Cortex of kidney (tissue), 1 donor: ENCODE measurements at places on chromosomes 12 and 14.

GRCh38 chr12:42760550-42760949, 171.0 kb upstream of the PRICKLE1 start:
- DNase-seq: no peak

GRCh38 chr14:23660290-23661226, 24.4 kb downstream of the DHRS2 start:
- DNase-seq: no peak

GRCh38 chr14:53128303-53129028, 24.7 kb downstream of the DDHD1 start:
- no peak for DNase-seq

DNA sequence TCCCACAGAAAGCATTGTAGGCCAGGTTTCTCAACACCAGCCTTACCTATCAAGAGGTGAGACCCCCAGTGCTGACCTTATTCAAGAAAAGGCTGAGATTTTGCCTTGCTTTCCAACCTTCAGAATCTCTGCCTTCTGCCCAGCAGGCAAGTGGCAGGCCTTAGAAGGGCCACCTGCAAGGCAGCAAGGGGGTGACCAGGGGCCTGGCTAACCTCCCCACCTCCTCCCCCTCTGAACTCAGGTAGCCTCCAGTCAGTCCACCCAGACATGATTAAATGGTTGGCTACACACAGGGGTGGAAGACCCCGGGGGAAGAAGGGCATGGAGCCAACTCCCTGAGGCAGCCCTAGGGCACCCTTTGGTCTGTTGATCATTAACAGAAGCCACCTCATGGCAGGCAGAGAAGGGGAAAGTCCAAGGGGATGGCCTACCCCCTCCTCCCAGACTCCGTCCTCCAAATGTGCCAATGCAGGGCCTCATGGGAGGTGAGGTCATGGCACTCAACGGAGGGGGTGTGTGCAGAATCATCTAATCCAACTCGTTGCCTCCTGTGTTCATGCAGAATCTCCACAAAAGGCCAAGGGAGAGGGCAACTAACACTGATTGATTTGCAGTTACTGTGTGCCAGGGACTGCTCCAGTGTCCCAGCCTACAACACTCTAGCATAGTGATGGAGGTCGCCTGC, 8.5 kb downstream of the ZFP36L1 start:
- DNase-seq: no peak

GRCh38 chr12:128314611-128315010, 47.6 kb downstream of the TMEM132C start:
- no peak for DNase-seq

DNA sequence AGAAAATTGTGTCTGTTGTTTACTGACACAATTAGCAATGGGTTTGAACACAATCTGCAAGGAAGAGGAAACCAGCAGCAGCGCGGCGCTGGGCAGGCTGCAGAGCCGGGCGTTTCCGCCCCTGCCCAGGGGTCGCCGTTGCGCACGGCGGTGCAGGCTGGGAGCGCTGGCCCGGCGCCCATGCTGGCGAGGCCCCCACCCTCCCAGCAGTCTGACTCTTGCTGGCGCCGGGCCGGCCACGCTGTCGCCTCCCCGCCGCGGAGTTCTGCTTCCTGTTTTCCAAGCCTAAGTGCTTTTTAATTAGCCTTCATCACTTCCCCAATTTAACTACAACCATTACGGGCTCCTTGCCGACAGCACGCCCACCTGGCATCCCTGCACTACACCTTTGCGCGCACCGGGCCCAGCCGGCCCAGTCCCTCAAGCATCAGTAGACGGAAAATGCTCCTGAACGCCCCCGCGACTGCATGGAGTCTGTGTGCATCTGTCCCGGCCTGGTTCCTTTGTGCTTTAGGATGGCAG, 212.1 kb downstream of the GXYLT1 start:
- DNase-seq: no peak

DNA sequence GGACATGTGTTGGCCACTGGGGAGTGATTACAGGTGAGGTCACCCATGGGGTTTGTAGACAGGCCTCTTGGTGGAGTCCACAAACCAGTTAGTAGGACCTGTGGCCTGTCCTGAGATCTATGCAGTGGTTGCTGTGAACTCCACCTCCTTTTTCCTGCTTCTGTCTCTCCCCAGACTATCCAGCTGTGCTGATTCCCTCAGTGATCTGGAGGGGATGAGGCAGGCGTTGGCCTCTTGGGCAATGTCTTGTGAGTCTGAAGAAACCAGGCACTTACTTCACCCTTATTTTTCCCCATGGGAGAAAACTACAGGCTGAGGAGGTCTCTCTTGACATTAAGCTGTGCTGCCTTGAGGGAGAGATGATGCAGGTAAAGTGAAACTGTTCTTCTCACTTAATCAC, 257.2 kb upstream of the PRICKLE1 start:
- DNase-seq: no peak

- DNase-seq: no peak
These were observed 56.1 kb upstream of the FUT8 start for GRCh38 chr14:65356327-65356836.

DNA sequence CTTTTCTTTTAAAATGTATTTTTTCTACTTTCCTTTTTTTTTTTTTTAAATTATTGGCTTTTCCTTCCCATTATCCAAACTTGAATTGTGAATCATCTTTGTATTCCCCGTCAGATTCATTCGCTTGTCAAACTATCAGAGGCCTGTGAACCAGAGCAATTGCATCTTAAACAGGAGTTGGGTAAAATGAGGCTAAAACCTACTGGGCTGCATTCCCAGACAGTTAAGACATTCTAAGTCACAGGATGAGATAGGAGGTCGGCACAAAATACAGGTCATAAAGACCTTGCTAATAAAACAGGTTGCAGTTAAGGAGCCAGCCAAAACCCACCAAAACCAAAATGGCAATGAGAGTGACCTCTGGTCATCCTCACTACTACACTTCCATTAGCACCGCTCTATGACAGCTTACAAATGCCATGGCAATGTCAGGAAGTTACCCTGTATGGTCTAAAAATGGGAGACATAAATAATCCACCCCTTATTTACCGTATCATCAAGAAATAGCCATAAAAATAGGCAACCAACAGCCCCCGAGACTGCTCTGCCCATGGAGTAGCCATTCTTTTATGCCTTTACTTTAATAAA, 19.9 kb downstream of the FUT8 start:
- DNase-seq: no peak

- DNase-seq: no peak
These were observed 5.5 kb downstream of the ZFP36L1 start for GRCh38 chr14:68787092-68787992.

DNA sequence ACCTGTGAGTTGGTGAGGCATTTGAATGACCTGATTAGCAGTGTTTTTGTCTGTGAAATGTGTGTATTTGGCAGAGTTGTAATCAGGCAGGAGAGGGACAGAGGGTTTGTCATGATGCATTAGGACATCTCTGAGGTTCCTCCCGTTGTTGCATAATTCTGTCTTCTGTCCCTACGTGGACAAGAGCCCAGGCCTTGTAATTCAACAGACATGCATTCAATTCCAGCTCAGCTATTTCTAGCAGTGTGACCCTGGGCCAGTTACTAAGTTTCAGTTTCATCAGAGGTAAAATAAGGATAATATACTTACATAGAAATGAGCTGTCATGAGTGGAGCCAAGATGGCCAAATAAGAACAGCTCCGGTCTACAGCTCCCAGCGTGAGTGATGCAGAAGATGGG, 208.6 kb downstream of the SLC38A4 start:
- no peak for DNase-seq

GRCh38 chr12:94829552-94829951, 173.9 kb downstream of the NDUFA12 start:
- DNase-seq: no peak

DNA sequence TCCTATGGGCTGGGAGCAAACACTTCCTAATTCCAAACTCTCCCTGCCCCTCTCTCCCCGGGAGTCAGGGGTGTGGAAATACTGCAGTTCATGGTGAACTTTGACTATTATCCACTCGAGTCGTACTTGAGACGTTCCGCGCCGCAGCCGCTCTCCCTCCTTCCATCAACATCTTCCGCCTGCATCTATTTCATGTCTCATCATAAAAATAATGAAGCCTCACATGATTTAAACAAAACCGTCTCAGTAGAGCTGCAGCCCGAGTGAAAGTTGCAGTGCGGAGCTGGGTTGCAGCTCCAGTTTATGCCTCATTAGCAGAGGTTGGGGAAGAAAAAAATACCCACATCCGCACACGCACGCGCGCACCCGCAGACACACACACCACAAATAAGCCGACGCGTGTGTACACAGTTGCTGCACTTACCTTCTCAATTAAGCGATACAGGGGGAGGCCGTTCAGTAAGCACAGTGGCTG, 283 bp downstream of the LMO3 start:
- no peak for DNase-seq

DNA sequence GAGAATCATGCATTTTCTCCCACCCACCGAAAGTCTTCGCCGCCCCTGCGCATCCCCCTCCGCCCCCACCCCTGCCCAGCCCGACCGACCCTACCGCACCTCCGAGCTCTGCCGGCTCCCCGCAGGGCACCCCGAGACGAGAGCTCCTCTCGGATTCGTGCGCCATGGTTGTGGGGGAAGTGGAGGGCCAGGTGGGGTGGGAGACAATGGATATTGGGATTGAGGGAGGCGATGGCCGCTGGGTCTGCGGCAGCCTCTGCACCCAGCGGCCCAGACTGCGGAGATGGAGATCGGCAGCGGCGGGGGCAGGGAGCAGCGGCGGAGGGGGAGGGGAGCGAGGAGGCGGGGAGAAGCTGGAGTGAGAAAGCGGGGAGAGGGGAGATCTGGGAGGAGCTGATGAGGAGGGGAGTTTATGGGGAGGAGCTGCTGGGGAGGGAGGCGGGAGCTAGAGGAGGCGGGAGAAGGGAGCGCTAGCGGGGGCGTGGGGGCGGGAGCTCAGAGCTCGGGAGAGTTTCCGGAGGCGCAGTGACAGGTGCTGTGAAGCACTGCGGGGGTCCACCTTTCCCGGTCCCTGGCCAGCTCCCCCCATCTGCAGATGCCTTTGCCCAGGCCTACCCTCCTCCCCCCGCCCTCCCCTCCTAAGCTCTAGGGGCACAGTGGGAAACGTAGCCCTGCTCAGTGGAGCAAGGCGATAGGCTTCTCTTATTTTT, at the start of gene SALL2:
SALL2 (minus strand) TSS at position 385 of the 710 bp plus-strand sequence; CDS start at position 166, 219 bp downstream.
- no peak for DNase-seq

- no peak for DNase-seq
These were observed 44.5 kb upstream of the AMN1 start for GRCh38 chr12:31773223-31773750.

- no peak for DNase-seq
These were observed 760 bp downstream of the ACTN1 start for GRCh38 chr14:68978172-68978911.

DNA sequence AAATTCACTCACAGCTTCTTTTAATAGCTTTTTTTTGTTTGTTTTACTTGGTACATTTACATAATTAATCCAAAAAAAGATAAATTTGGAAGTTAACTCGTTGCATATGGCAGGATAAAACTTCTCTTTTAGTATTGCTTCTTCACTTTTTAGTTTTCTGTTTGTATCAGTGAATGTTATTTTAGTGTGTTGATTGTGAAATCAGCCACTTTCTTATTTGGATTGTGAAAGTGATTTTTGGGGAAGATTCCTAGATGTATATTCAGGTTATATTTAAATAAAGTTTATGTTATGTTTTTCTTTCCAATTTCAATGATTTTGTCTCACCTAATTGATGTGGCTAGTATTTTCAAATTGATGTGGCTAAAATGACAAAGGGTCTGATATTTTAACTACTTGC, 693.9 kb upstream of the MGAT4C start:
- DNase-seq: no peak

GRCh38 chr14:61322011-61322798, 826 bp downstream of the PRKCH start:
- DNase-seq: no peak

- DNase-seq: no peak
These were observed 85.0 kb upstream of the GTF2A1 start for GRCh38 chr14:81305743-81306142.

DNA sequence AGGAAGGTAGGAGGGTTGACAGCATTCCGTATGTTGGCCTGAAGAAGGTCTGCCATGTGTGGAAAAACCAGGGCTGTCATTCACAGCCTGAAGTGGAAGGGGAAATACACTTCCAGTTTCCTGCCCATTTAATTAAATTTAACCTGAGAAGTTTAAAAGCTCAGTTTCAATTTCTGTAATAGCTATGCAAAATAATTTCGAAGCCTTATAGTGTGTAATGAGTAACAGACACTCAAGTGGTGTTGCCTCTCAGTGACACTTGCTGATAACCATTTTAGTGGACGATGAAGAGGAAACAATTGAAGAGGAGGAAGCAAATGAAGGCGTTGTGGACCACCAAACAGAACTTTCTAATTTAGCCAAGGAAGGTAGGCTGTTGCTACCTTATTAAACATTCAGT, 44.8 kb downstream of the EP400 start:
- no peak for DNase-seq

GRCh38 chr14:72845683-72846082, 48.2 kb downstream of the DPF3 start:
- no peak for DNase-seq

DNA sequence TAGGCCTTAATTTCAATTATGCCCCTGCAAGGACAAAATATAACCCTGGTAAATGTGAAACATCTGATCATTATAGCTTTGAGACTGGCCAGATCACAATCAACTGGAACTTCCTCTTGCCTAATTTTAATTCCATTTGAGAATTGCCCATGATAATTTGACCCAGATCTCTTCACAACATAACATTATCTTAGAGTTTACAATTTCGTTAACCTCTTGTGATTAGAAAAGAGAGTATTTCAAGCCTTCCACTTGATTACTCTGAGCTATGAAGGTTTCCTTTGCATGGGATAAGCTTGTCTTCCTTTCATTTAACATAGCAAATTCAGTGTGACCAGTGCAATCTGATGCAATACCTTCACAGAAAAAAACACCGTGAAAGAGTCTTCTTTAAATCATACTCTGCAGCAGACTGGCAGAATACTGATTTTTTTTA, 143.6 kb downstream of the DUSP6 start:
- no peak for DNase-seq

DNA sequence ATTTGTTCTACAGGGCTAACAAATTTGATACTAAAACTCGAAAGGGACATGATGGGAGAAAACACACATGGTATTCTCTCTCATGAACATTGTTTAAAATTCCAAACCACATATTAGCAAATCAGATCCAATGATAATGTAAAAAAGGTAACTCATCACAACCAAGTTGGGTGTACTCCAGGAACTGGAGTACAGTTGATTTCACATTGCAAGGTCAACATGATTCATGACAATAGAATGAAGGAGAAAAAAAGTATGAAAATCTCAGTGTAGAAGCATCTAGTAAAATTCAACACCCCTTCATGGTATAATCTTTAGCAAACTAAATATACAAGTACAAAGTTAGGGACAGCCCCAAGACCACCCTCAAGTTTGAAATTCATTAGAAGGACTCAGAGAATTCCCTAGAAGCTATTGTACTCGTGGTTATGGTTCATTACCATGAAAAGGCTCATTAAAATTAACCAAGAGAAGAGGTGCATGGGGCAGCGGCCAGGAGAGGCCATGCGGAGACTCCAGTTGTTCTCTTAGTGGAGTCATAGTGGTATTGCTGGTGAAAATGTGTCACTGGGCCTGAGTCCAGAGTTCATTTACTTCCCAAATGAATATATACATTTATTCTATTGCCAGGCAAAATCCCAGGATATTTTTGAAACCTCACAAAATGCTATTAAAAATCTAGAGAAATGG, 3.1 kb upstream of the CDCA4 start:
- DNase-seq: no peak
